NCI-H1105 (cell line): ENCODE measurements at places on chromosomes 4 and X.

GRCh38 chr4:3639613-3640586 is 107.7 kb upstream of the LRPAP1 start:
- no peak for DNase-seq

DNA sequence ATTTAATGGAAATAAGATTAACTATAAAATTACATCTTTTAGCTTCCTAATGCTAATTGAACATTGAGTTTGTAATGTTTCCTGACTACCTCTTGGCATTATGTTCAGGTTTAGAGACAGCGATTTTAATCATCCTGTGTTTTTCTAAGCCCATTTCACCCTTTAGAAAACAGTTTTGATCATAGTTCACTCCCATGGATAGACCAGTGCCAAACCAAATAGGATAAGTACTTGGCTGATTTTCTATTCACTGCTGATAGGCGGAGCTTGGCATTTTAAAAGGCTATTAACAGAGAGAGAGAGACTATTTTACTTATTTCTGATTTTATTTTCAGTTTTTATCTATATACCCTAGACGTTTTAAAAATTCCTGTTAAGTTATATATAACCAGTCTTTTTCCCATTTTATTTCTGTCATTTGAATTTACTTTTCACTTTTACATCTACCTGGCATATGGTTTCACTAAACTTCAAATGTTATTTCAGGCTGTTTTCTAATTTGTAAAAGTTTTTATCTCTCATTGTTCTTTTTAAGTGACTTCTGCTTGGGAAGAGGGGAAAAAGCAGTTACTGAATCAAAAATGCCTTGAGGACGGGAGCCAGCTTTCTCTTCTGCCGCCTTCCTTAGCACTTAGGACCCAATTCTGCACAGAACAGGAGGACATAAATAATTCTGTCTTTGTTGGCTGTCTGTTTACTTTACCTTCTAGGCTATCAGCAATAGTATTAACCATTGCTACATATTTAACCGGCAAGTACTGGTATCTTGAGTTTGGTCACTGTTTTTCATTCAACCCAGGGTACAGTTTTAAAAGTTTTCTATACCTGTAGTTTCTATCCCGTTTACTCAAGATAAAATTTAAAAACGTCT is 46.4 kb downstream of the SGMS2 start:
- peak; percentile 17 for DNase-seq

DNA sequence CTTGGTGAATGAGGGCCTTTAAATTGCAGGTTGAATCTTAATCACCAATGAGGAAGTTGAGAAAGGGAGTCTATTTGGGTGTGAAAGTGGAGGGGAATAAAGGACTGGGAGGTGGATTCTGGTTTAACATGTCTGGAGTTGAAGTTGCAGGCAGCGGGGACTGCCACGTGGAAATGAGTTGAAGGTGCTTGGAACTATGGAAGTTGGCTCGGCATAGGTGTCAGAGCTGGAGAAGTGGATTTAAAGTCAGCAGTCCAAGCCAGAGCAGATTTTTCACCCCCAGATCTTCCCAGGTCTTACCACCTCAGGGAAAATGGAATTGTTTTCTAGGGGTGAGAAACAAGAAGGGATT is 44.9 kb downstream of the TIGD4 start:
- DNase-seq, result no peak

GRCh38 chrX:46712764-46713163 is 46.2 kb downstream of the SLC9A7 start:
- DNase-seq, result no peak

GRCh38 chr4:89949782-89950387 is 55.2 kb downstream of the MMRN1 start:
- DNase-seq, result no peak

DNA sequence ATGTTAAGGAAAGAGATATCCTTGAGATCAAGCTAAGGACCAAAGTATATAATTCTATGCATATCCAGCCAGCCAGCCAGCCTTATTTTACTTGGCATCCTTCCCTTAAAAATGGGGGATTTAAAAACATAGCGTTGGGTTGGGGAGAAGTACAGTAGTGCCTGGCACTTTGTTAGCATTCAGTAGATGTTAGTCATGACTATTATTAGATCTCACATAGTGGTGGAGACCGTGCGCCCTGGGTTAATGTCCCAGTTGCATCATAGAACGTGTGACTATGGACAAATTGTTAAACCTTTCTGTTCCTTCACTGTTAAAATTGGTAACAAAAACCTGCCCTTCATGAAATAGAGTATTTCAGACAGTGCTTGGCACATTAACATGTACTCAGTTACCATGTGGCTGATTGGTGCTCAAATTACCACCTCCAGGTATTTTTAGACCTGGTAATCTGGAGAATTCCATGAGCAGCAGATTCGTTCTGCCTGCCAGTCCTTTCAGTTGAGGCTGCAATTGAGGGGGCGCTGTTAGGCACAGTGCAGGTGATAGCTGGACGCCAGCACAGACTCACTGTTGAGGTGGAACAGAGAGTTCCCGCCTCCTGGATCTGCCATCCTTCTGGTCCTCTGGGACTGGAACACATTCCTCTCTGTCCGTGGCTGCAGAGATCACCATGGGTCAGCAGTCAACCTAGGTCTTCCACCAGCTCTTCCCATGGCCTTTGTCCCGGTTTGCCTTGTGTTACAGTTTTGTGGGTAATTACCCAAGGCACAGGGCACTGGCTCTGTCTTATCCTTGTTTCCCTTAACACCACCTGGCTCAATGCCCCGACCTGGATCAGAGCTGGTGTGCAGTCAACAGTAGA is 31.7 kb downstream of the RBBP7 start:
- DNase-seq, result no peak

DNA sequence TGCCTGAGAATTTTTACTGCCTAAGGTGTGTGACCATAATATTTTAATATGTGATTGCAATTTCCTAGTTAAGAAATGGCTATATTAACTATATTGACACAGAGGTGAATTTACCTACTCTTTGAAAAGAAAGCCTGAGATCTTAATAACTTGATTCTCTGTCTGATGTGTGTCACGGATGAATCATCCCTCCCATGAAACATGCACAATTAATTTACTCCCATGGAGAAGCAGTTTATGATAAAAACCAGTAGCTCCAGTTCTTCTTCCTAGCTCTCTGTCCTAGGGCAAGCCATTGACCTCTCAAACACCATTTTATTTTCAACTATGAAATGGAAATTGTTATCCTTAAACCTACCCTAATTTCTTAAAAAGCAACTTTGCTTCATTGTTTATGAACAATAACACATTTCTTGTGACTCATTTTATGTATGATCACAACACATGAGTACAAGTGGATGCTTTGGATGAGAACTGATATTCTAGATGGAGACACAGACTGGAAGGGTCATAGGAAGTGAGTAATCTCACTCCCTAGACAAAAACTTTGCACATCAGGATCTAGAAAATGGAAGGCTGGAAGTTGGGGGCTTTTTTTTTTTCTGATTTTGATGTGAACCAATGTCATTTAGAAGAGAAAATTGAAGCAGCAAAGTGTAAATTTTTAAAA is 438.3 kb downstream of the GPAT3 start:
- no peak for DNase-seq

GRCh38 chr4:113823291-113823659 is 61.7 kb upstream of the CAMK2D start:
- no peak for DNase-seq
